ENCODE measurements at places on chromosomes 16 and 17. TPM values are rescaled to one million over a fixed set of nuclear protein-coding genes. Genes with fewer than 3 reads are reported as not detected.

RNU2-1 gene
- total RNA-seq: not detected

RAB26 gene
- 4.1 TPM for total RNA-seq

UTS2R gene
- not detected for total RNA-seq

SHBG gene
- total RNA-seq: not detected

FGF11 gene
- 5.3 TPM for total RNA-seq

ANKS3 gene
- 26.1 TPM for total RNA-seq

DNASE1L2 gene
- total RNA-seq: 2.4 TPM
